Forelimb muscle (tissue), 1 donor: ENCODE measurements at places on chromosomes 16 and 17.

DNA sequence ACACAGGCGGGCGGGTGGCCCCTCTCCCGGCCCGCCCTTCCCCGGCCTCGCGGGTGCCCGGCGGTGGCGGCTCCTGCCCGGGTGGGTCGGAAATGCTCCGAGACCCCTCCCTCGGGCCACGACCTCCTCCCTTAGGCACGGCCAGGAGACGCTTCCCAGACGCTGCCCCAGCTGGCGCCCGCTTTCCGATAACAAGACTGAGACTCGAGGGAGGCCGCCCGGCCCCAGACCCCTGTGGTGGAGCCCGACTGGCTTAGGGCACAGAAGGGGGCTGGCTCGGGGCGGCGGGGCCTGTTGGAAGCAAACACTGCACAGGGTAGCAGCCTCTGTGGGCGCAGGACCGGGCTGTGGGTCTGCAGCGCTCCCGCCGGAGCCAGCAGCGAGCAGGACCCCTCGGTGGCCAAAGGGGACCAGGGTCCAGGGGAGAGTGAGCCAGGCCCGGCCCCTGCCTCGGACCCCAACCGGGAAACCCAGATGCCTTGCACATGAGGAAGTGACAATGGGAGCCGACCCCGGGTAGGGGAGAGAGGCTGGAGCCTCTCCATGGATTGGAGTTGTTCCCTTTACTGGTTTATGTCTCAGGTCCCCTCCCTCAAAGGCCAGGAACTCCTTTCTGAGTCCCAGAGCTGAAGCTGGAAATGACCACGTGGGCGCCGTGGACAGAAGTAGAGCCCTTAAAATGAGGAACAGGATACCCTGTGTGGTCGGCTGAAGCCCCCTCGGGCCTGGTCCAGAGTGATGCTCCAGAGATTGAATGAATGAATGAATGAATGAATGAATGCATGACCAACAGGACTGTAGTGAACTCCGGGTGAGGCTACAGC is 19.8 kb upstream of the ADCY7 start:
- no peak for DNase-seq

DNA sequence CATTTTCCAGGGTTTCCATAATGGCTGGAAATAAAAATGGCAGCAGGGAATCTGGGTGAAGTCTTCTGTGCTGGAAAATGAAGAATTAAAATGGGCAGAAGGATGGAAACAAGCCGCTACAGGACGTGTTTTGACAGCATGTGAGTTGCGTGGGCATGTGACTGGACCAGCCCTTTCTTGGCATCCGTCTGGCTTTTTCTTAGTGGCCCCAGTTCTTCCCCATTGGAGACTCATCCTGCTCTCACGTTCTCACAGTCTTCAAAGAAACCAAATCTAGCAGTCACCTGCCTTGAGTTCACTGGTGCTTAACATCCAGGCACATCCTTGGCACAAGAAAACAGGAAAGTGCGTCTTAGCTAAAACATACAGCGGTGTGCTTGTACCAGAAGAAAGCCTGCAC is 180.2 kb upstream of the CACNG5 start:
- no peak for DNase-seq

- DNase-seq = no peak
Observed at GRCh38 chr17:2704031-2704889, 7.3 kb downstream of the CLUH start.

- DNase-seq = no peak
Observed at GRCh38 chr16:67538666-67539101, 10.1 kb downstream of the RIPOR1 start.

GRCh38 chr17:40098846-40099618 is 1.4 kb downstream of the NR1D1 start:
- DNase-seq = no peak
